ENCODE measurements at places on chromosomes 5 and 9.

DNA sequence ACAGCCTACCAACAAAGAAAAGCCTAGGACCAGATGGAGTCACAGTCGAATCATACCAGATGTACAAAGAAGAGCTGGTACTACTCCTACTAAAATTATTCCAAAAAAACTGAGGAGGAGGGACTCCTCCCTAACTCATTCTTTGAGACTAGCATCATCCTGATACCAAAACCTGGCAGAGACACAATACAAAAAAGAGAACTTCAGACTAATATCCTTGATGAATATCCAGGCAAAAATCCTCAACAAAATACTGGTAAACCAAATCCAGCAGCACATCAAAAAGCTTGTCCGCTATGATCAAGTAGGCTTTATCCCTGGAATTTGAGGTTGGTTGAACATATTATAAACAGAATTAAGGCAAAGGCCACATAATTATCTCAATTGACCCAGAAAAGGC, 900.4 kb upstream of the ARRDC3 start:
- no peaks in the 10 kb centered on the region for H3K27me3 ChIP-seq
- no peak overlapping the region for H3K27ac ChIP-seq
- H3K36me3 ChIP-seq: no peaks in the 10 kb centered on the region
- H3K4me3 ChIP-seq: no peak overlapping the region
- H3K4me1 ChIP-seq: no peaks in the 10 kb centered on the region

- H3K4me1 ChIP-seq: peaks cover 4% of the 10 kb centered on the region
- no peak overlapping the region for H3K27ac ChIP-seq
- peak overlapping the region; percentile 71 for H3K4me3 ChIP-seq
- H3K36me3 ChIP-seq: peaks cover 13% of the 10 kb centered on the region
- no peak for DNase-seq
Observed at GRCh38 chr5:178590924-178591423, 781 bp upstream of the COL23A1 start.

GRCh38 chr5:150059623-150060022, 26.7 kb downstream of the CSF1R start:
- H3K27ac ChIP-seq: no peak overlapping the region
- peaks cover 1% of the 10 kb centered on the region for H3K36me3 ChIP-seq
- no peak for DNase-seq
- no peak overlapping the region for H3K4me3 ChIP-seq
- no peaks in the 10 kb centered on the region for H3K27me3 ChIP-seq

DNA sequence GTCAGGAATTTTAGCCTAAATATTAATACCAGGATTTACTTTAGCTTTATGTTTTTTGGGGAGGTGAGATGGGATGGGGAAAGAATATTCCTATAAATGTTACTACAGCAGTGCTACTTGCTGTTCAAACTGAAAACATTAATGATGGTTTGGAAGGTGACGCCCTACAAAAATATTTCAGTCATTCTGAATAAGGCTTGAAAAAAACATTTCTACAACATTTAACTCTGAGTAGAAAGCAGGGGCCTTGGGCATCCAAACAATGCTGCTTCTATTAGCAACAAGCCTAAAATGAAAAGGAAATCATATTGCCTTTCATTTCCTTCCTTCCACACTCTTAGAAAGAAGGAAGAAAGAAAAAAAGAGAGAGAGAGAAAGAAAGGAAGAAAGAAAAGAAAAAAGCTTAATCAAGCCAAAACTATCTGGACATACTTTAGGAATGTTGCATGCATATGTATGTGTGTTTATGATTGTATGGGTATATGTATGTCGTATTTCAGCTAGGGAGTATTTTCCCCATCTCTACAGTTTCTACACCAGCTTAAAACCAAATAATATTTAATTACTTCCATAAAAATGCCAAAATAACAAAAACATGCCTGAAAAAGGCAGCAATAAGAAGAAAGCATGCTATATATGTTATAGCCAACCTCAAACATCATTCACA, 16.3 kb upstream of the DAB2 start:
- no peak overlapping the region for H3K4me3 ChIP-seq
- no peaks in the 10 kb centered on the region for H3K4me1 ChIP-seq
- no peak for DNase-seq
- no peaks in the 10 kb centered on the region for H3K36me3 ChIP-seq

GRCh38 chr5:135840959-135841358, 6.5 kb downstream of the SLC25A48 start:
- H3K27me3 ChIP-seq: peaks cover 9% of the 10 kb centered on the region
- no peak overlapping the region for H3K27ac ChIP-seq
- no peaks in the 10 kb centered on the region for H3K36me3 ChIP-seq

DNA sequence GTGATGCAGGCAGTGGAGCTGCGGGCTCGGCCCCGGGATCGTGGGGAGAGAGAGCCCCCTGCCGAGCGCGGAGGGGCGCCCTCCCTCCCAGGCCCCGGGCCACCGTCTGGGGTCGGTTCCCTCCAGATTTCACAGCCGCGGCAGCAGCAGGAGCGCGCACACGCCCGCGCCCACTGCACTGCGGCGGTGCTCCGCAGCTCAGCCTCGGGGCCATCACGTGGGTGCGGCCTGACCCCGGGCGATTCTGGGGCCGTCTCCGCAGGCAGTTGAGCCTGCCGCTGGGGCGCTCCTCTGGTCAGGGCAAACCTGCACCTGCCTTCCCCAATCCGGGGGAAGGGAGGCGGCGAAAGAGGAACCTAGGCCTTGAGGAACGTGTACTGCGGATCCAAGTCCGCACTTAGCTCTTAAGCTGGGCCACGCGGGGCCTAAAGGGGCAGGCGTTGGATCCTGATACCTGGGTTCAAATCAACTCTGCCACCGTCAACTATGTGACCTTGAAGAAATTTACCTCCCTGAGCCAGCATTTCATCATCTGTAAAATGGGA, 9.4 kb upstream of the DELE1 start:
- H3K4me3 ChIP-seq: peak overlapping the region; percentile 22
- DNase-seq: no peak
- H3K27ac ChIP-seq: no peak overlapping the region

DNA sequence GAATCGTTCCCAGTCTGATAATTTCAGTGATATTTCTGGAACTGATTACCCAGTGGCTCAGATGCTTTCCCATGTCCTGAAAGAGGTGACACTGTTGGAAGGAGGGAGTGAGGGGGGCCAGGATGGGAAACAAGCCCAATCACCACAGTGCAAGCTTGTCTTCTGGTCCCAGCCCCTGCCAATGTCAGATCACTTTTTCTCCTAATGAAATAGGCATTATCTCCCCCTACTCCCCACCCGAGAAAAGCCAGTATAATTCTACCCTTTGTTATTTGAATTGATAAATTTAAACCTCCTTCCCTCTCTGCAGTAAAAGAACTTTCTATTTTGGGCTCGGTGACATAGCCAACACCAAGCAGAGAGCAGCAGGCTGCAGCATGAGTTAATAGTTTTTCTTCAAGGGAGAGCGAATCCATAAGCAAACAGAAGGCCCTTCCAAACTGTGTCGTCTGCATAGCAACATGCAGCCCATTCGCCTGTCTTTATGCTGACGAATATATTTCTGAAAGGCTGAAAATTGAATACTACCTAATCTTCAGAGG, 14.6 kb upstream of the PPP2CA start:
- H3K27me3 ChIP-seq: peaks cover 18% of the 10 kb centered on the region
- no peak overlapping the region for H3K4me3 ChIP-seq
- H3K36me3 ChIP-seq: no peaks in the 10 kb centered on the region
- no peak overlapping the region for H3K27ac ChIP-seq

DNA sequence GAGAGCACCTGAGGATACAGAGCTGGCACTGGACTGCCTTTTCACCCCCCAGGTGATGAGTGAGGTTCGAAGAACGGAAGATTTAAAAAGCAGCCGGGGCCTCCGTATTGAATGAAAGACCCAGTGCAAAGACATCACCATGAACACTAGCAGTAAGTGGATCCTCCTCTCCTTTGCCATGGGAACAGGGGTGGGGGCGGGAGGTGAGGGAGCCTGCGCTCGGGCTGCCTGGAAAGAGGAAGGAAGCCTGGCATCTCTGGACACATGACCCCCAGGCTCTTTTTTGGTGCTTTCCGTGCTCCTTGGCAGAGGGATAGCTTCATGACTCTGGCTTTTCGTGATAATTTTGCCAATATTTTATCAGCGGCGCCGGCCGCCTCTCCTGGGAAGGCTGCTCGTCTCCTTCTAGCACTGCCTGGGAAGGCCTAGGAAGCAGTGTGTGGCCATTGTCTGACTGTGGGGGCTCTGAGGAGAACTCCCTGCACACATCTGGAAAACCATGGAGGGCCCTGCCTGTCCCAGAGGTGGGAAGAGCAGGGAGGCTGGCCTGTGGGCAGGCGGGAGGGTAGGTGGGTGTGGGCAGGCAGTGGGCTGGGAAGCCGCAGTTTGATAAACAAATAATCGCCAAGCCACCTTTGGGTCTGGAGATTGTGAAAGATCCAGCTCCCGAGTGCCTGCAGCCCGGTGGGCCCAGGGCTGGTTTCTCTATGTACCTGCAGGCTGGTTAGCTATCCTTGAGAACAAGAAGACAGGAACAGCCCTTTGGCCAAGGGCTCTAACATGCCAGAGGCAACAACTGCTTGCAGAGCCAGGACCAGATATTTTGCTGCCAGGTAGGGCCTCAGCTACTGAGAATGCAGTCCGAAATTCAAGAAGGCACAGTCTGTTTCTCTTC, 911 bp downstream of the ABLIM3 start:
- H3K27ac ChIP-seq: no peak overlapping the region
- no peak for DNase-seq
- peaks cover 27% of the 10 kb centered on the region for H3K27me3 ChIP-seq
- H3K4me1 ChIP-seq: peaks cover 4% of the 10 kb centered on the region
- peak overlapping the region; percentile 52 for H3K4me3 ChIP-seq

DNA sequence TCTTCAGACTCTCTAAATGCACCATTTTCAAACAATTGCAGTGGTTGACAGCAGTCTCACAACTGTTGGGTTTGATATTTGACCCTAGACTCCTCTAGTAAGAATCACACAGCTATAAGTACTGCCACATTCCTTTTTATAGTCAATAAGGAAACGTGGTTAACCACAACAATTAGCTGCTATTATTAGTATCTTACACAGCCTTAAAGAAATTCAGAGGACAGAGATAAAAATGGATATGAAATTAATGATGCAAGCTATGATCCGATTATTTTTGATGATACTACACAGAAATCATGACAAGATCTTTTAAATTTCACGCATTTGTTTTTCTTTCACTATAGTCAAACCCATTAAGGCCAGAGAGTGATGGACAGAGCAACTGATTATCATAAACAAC, 288.6 kb upstream of the C9orf72 start:
- H3K27ac ChIP-seq: no peak overlapping the region
- no peaks in the 10 kb centered on the region for H3K36me3 ChIP-seq
- H3K4me3 ChIP-seq: no peak overlapping the region
- no peaks in the 10 kb centered on the region for H3K27me3 ChIP-seq
- no peaks in the 10 kb centered on the region for H3K4me1 ChIP-seq
- DNase-seq: no peak

DNA sequence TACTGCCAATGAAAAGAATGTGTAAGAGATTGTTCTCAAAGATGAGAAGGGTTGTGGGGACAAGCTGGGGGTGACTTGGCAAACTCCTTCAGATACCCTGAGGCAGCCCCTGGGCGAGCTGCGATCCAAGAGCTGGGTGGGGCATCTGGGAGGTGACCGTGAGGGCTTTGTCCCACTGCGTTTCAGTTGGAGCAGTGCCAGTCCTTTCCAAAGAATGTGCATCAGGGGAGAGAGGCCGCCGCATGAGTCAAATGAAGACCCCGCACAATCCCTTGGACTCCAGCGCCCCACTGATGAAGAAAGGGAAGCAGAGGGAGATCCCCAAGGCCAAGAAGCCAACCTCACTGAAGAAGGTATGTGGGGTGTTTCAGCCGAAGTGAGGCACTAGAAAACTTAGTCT, 28.4 kb downstream of the SECISBP2 start:
- peaks cover 89% of the 10 kb centered on the region for H3K36me3 ChIP-seq
- H3K4me1 ChIP-seq: peaks cover 21% of the 10 kb centered on the region
- no peak overlapping the region for H3K4me3 ChIP-seq
- H3K27ac ChIP-seq: no peak overlapping the region
- no peaks in the 10 kb centered on the region for H3K27me3 ChIP-seq
- no peak for DNase-seq

DNA sequence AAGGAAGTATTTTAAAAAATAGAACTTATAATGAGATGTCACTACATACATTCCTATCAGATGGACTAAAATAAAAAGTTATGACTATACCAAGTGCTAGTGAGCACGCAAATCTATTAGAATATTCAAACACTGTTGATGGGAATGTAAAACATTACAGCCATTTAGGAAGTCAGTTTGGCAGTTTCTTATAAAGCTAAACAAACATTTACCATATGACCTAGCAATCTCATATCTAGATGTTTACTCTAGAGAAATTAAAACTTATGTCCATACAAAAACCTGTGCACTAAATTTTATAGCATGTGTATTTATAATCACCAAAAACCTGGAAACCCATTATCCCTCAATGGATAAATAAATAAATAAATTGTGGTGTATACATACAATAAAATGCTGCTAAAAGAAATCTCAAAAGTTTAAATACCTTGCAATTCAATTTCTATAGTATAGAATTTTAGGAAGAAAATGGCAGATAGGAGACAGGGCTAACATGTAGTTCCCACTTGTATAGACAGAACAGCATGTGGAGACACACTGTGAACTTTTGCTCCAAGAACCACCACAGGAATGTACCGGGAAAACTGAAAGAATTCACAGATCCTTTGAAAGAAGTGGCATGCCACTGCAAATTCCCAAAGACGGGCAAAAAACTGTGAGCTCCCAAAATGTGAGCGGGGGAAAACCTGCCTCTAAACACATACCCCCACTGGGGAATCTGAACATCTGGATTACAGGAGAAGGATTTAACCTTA, 174.6 kb upstream of the SPEF2 start:
- H3K36me3 ChIP-seq: no peaks in the 10 kb centered on the region
- no peaks in the 10 kb centered on the region for H3K4me1 ChIP-seq
- peaks cover 14% of the 10 kb centered on the region for H3K27me3 ChIP-seq
- DNase-seq: no peak
- H3K4me3 ChIP-seq: no peak overlapping the region

- no peak for DNase-seq
- H3K36me3 ChIP-seq: no peaks in the 10 kb centered on the region
- H3K4me3 ChIP-seq: no peak overlapping the region
Observed at GRCh38 chr9:135971892-135972291, 10.7 kb upstream of the UBAC1 start.

DNA sequence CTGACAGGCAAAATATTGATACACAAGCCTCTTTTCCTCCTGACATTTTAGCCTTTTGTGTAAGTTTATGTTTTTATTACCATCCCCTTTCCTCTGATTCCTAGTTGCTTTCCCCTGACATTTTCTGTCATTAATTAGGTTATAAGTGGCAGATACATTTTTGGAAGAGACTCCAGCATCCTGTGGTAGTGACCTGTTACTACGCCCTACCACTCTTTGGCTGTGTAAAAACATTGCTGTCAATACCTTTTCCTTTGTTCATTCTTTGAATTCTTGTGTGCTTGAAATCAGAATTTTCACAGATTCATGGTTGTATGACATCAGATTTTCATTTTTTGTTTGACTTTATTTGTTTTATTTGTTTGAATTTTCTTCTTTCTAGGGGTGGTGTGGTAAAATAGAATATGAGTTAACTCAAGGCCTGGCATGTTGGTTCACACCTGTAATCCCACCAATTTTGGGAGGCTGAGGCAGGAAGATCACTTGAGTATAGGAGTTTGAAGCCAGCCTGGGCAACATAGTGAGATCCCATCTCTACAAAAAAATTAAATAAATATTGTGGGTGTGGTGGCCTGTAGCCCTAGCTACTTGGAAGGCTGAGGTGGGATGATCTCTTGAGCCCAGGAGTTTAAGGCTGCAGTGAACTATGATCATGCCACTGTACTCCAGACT, 43.4 kb downstream of the UBE2R2 start:
- H3K27ac ChIP-seq: peak overlapping the region; percentile 64
- peaks cover 7% of the 10 kb centered on the region for H3K36me3 ChIP-seq
- H3K4me3 ChIP-seq: no peak overlapping the region
- H3K27me3 ChIP-seq: no peaks in the 10 kb centered on the region
- no peak for DNase-seq
